Heart left ventricle (tissue), 16 donors: ENCODE measurements at places on chromosomes 7 and 10. TPM values are rescaled to one million over a fixed set of nuclear protein-coding genes. Genes with fewer than 3 reads are reported as not detected.
A peak's percentile ranks its signal among the peaks of the same experiment; 100 is the strongest.

Gene RALA
- polyA plus RNA-seq: 32.0 TPM

Gene ANKRD30A
- not detected for polyA plus RNA-seq

Gene CALCR
- not detected for polyA plus RNA-seq

DNA sequence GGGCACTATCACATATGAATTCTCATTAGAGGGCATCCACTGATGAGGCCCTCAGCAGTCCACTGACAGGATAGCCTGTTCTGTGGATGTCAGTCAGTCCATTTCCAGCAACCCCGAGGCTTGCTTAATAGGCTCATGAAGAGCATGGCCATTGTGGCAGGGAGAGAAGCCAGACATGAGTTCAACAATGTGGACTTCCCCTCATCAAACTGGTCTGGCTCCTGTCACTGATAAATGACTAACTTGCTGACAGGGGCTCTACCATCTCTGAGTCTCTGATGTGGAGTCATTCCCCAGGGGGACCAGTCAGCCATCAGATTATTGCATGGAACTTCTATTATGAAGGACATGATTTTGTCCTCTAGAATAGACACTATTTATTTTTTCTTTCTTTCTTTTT lies 19.8 kb upstream of the TRIL start:
- no peak for DNase-seq

- no peak for DNase-seq
Measured at GRCh38 chr7:4103352-4104091, 578.6 kb upstream of the FOXK1 start.

Gene SPDYE2B
- not detected for polyA plus RNA-seq

Gene INSYN2A
- polyA plus RNA-seq: 0.01 TPM

DNA sequence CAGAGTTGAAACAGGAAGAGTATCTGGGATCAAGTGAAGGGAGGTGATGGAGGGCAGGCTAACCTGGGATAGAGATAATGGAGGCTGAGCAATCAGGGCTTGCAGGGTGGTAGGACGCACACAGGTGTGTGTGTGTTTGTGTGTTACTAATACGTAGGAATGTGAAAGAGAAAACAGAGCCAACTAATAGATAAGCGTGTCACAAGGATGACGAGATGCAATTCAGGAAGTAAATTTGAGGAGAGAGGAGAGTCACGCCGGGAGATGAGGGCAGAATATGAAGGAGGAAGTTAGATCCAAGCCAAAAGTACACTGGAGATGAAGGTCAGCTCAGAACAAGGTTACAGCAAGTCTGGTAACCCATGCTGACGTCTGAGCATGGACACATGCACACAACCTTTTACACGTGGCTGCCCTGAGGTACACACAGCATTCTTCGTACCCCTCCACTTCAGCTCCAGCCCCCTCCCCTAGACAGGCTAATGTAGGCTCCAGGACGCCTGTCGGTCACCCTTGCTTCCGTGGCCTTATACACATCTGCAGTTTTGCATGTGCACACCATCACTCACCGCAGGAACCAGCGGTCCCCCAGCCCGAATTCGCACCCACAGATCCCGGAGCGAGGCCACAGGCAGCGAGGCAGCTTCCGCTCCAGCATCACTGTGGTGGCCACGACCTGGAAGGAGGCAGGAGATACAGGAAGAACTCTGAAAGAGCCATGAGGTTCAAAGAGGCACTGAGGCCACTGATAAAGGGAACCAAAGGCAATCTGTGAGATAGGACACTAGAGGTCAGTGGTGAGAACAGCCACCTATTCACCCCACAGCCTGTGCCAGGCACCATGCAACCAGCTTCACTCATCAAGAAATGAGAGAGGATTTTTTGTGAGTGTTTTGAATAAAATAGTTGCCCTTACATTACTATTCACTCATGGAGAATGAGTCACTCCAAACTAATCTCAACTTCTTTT lies 23.7 kb upstream of the TRPV6 start:
- no peak for DNase-seq

Gene OLAH
- 0.54 TPM for polyA plus RNA-seq

Gene CYP3A5
- polyA plus RNA-seq: 0.23 TPM

DNA sequence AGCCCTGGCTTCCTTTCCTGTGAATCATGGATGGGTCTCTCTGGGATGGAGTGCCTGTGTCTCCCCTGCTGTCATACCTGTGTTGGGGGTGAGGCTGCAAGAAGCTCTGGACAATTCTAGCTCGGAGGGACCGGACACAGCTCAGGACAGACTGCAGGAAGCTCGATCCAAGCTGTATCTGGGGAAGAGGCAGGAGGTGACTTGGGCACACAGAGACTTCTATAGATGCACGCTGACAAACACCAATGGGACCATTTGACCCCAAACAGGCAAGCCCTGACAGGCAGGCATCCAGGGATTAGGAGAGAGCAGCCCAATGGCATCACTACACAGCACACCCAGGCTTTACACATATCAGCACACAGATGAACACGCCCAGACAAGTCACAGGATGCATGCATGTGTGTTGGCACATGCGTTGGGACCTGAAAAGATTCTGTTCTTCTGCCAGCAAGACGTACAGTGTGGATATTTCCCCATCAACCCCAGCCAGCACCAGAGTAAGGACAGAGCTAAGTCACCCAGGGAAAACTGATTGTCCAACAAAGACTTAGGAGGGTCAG lies 4.5 kb downstream of the LLCFC1 start:
- DNase-seq: no peak

Gene NPC1L1
- 0.11 TPM for polyA plus RNA-seq

- no peak for DNase-seq
Measured at GRCh38 chr7:77351539-77352004, 64.6 kb downstream of the GSAP start.

Gene OR2A12
- not detected for polyA plus RNA-seq

DNA sequence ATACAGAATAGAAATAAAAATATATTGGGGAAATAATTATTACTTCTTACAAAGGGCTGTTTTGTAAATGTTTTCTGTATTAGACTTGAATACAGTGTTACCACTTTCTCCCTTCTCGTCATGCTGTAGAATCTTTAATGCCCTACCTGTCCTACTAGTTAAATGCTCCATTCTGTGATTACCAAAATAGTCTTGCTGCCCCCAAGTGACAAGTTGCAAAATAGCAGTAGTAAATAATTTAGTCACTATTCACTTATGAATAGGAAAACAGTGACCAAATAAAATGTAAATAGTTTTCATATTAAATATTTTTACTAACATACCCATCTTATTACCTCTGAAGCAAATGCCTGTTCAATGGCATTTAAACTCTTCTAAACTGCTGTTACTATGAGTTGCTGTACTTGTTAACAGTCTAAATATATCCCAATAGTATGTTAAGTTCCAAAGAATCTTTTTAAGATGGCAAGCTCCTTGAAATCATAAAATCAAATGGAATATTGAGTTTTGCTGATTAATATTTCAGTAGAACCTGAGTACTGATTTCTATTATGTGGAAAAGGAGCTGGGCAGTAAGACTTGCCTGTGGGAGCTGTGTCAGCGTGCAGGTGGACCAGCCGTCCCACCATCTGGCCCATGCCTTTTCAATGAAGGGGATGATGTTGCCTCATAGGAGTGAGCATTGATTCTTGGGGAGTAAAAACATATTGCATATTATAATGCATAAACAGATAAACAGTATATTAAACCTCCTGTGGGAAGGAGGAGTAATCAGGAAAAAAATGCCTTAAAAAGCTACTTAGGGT lies 18.1 kb upstream of the OIT3 start:
- no peak for DNase-seq

- no peak for DNase-seq
Measured at GRCh38 chr10:103915796-103916195, 2.2 kb downstream of the STN1 start.

Gene PCDH15
- 0.04 TPM for polyA plus RNA-seq

GRCh38 chr10:105834261-105835059 lies 1193.4 kb downstream of the SORCS3 start:
- DNase-seq: no peak

DNA sequence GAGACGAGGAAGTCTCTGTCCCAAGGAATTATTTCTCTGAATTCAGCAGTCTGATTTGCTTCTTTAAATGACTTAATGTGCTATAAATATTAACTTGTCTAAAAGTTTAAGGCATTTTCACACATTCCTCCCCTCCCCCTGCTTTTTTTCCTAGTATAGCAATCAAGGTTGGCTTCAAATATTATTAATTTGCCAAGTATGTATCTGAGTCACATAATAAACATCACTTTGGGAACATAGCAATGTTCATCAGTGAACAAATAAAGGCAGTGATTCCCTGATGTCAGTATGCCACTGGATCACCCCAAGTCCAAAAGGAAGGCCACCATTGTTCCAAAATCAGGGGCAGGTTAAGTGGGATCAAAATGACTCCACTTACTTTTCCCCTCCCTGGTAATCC lies 40.5 kb downstream of the PDE6C start:
- DNase-seq: no peak

GRCh38 chr7:37234334-37234733 lies 214.3 kb downstream of the ELMO1 start:
- no peak for DNase-seq

- no peak for DNase-seq
Measured at GRCh38 chr10:113397047-113397446, 155.8 kb upstream of the HABP2 start.

Gene LRRD1
- polyA plus RNA-seq: not detected

Gene ACHE
- 0.69 TPM for polyA plus RNA-seq

DNA sequence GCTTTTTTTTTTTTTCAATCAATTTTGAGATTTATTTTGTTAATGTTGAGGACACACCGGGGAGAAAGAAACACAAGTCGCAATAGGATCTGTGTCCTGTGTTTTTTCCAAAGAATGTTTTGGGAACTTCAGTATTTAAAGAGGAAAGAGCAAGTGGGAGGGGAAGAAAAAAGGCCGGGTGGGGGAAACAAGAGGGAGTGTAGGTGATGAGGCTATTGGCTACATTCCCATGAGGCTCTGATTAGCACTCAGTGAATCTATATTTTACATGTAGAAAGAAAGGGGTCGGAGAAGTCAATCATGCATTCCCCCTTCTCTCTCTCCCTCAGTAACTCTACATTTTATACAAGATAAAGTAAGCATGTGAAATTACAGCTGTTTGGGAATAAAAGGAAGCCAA lies 4.1 kb downstream of the ZNF680 start:
- DNase-seq: no peak

- DNase-seq: no peak
Measured at GRCh38 chr10:36421992-36422391, 703.4 kb upstream of the ANKRD30A start.

Gene OR6V1
- not detected for polyA plus RNA-seq

Gene FKBP6
- polyA plus RNA-seq: not detected

- no peak for DNase-seq
Measured at GRCh38 chr10:24569330-24569796, 154.3 kb downstream of the ARHGAP21 start.

- DNase-seq: peak; percentile 72
Measured at GRCh38 chr7:156639426-156640256, 933 bp upstream of the RNF32 start.

Gene PPP1R17
- not detected for polyA plus RNA-seq

GRCh38 chr7:151818674-151819519 lies 58.0 kb downstream of the PRKAG2 start:
- DNase-seq: peak; percentile 22

- DNase-seq: peak; percentile 36
Measured at GRCh38 chr10:63976538-63976937, 455.3 kb downstream of the REEP3 start.
